ENCODE measurements at places on chromosomes 2 and 18. TPM values are rescaled to one million over a fixed set of nuclear protein-coding genes. Genes with fewer than 3 reads are reported as not detected.
A peak's percentile ranks its signal among the peaks of the same experiment; 100 is the strongest.

- no peak for DNase-seq
Measured at GRCh38 chr18:2070631-2071030, 500.7 kb downstream of the METTL4 start.

GRCh38 chr2:46980786-46981573 is 65.4 kb upstream of the MCFD2 start:
- no peak for DNase-seq

DNA sequence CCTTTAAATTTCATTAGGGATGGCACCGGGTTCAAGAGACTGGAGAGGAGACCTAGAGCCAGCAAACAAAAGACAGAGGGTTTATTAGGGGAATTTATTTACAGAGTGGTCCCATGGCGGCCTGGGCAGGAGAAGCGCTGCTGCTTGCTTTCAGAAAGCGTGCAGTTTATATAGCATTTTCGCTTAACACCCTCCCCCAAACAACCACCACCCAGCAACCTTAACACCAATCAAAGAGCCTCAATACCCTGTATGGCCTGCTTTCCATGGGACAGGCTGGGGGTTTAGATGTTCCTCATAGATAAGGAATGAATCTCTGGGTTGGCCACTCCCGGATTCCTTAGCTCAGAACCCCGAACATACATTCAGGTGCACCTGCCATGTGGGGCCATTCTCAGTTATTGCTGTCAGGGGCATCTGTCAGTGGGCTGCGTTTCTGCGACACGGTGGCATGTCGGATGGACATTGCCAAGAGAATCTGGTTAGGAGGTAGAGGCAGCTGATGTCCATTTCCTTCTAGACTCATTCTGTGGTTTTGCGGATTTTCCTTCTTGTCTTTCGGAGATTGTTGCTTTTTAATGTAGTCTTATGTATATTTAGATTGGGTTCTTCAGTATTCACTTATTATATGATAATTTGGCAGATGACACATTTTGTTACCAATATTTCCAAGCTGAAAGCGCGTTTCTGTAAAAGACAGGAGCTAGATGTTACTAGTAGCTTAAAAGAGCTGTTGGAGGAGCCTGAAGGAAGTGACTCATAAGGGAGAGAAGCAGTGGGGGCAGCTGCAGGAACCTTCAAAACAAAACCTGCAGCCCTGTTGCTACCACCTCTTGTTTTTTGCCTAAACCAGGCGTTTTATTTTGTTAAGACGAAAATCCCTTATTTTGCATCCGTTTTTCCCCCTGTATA is 7.2 kb downstream of the AGAP1 start:
- DNase-seq = peak; percentile 52

DNA sequence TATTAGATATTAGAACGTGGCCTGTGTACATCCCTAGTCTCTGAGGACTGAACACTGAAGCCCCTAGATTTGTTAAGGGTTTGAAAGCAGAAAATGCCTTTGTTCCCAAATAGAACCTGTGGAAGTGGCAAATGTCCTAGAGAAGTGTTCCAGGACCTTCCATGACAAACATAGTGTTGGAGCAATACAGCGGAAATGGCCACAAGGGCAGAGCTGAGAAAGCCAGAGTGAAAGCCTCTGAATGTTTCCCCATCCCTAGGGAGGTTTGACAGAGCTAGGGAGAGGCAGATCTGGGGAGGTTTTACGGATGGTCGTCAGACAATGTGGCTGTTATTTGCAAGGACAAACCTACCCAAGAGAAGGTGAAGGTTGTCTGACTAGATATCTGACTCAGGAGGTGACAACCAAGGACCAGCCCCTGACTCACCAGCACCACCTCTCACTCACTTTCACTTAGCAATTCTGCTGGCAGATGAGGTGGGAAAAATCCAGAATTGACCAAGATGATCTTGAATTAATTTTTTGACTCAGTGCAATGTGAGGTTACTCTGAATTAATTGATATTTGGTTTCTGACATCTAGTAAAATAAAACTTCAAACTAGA is 24.1 kb downstream of the RBM43 start:
- peak; percentile 12 for DNase-seq

The PEX13 gene
- total RNA-seq = 22.5 TPM

The PER2 gene
- 7.5 TPM for total RNA-seq

The GPR17 gene
- 0.28 TPM for total RNA-seq

DNA sequence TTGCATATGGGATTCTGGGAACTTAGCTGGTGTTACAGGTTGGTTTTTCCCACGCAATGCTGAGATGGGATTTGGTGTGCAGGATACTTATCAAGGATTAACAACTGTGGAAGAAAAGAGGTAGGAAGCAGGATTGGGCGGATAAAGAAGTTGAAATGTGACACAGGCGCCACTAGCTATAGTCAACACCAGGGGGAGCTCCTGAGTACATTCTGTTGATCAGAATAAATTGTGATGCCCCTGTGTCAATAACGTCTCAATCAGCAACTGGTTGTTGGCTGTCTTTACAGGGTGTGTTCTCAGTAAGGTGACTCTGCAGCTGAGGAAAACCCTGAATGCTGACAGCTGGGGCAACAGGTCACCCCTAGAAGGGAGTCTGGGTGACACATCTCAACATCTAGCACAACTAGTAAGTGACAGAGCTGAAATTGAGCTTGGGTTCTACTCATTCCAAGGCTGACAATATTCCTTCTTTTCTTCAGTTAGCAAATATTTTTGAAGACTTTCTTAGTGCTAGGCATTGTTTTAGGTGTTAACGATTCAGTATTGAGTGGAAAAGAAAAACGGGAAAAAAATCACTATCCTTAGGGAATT is 143.0 kb downstream of the ARL6IP6 start:
- peak; percentile 46 for DNase-seq

GRCh38 chr2:217792626-217793527 is 209.9 kb downstream of the TNS1 start:
- DNase-seq = no peak

DNA sequence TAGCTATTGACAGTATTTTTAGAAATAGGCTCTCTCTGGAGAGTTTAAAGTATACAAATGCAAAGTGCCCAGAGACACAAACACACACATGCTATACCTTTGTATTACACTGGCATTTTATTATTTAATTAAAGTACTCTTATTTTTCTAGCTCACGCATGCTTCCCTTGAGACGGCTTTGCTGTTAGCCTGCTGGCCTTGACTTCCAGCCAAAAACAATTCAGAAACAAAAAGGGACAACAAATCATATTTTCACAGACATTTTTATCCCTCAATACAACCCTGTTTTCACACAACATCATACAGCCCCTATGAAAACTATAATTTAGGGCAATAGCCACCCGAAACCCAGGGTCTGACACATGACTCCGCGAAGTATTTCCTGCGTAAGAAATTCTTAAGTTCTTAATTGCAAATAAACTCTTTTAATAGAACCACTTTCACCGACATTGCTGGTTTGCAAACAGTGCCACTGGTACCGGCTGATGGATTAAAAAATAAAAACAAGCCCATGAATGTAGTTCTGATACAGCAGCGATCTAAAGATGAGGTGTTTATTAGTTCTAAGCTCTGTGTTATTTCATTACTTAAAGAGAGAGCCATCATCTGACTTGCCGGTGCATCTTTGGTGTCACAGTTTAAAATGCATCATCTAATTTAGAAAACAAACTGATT is 185.1 kb downstream of the TCF4 start:
- no peak for DNase-seq

The POTEE gene
- total RNA-seq = 0.09 TPM

The ACADL gene
- 0.15 TPM for total RNA-seq

The SERPINB13 gene
- total RNA-seq = 0.49 TPM

The SLC9A4 gene
- 0.11 TPM for total RNA-seq

- DNase-seq = peak; percentile 95
Measured at GRCh38 chr2:159615367-159616285, 722 bp downstream of the BAZ2B start.

- no peak for DNase-seq
Measured at GRCh38 chr2:64359171-64359891, 94.6 kb upstream of the LGALSL start.

DNA sequence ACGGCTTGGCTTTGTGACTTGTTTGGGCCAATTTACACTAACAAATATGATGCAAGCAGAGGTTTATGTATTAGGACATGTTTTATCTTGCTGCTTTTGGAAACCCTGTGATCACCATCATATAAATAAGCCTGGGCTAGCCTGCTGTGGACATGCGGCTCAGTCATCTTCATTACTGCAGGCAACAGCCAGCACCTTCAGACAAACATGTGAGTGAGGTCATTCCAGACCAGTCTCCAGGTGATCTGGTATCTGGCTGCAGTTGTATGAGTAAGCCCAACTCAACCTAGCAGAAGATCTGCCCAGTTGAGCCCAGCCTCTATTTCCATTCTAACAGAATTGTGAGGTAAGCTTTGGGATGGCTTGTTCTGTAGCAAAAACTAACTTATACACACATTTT is 254.6 kb upstream of the ATP5MC3 start:
- no peak for DNase-seq

The PARD6G gene
- total RNA-seq = 10.2 TPM

- peak; percentile 35 for DNase-seq
Measured at GRCh38 chr2:192775459-192776262, 580.9 kb upstream of the TMEFF2 start.

The PSTPIP2 gene
- total RNA-seq = 6.3 TPM

The ANTXR1 gene
- 181 TPM for total RNA-seq

The MC4R gene
- total RNA-seq = not detected

The ZSWIM2 gene
- total RNA-seq = not detected

- no peak for DNase-seq
Measured at GRCh38 chr18:11840493-11840892, 10.7 kb upstream of the CHMP1B start.

DNA sequence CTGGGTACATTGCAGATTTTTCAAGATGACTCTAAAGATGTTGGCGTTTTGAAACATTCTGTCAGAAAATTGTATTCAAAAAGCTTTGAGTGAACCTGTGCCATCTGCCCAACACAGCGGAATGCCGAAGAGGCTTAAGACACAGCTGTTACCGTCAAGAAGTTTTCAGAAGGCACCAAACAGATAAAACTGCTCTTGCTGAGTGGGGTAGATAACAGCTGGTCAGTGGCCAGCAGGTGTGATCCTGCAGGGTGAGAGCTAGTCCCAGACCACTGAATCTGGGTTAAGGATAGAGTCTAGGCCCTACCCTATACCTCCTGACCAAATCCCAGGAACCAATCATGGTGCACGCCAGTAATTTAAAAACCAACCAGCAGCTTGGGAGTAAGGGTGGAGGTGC is 60.5 kb upstream of the B3GNT7 start:
- no peak for DNase-seq

DNA sequence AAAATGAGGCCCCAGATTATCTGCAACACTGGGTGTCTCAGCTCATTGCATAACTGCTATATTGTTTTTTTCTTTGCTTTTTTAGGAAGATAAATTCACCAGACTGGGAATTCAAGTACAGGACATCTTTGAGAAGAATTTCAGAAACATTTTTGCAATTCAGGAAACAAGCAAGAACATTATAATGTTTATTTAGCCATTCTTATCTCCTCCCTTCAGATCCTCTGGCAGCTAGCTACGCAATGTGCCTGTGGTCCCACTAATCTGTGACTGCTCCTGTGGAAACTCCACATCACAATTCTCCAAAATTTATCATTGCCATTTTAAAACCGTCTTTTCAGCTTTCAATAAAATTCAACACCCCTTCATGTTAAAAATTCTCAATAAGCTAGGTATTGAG is 126.8 kb downstream of the SP100 start:
- no peak for DNase-seq

GRCh38 chr2:217404236-217404760 is 544.4 kb upstream of the TNP1 start:
- no peak for DNase-seq

The SKOR2 gene
- total RNA-seq = not detected

DNA sequence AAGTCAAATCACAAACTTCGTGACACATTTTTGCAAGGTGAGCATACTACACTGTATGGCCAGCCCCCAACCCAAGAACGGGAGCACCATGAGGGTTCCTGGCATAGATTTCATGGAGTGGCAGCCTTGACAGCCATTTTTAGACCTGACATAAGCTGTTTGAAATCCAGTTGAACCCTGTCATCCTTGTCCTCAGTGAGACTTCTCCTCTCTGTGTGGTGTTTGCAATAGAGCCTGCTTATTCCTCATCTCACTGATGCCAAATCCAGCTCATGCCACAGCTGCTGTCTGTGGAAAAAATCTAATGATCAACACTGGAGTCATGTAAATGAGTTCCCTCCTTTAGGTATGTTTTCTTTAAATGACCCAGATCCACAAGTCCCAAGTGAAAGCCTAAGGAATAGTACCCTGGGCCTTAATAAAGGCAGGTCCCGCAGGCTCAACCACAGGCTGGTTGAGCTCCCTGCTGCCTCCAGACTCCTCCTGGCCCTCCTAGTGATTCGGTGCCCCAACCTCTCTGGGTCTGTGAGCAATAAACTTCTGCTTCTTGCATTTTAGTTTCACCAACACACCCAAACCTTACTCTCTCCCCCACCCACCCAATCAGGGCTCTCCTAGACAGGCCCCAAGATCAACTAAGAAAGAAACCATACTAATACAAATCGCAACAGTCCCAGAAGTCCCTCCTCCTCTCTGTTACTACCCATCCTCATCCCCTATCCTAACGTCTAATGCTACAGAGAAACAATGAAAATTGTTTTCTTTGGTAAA is 8.4 kb upstream of the CREG2 start:
- no peak for DNase-seq

DNA sequence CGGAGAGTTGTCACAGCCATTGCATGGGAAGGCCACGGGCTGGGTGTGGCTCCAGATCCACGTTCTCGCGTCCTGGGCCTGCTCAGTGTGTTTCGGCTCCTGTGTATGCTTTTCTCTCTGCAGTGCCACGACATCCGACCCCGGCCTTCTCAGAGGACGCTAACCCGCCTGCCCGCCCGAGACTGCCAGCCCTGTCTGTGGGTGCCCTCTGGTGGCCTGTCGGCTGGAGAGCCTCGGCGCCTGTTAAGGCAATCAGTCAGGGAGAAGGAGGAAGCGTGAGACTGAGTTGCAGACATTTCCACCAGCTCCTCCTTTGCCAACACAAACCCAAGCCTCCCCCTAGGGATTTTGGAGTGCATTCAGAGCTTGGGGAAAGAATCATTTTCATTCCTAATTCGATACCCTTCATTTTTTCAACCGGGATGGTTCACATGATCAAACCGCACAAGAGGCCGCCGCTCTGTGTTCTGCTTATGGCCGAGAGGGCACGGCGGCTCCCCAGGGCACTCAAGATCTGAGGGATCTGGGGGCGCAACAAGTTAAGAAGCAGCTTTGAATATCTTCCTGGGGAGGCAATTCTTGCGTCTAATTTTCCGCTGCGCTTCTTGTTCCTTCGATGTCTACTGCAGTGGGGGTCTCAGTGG is 37.5 kb upstream of the ZBTB7C start:
- DNase-seq = peak; percentile 75
